ENCODE measurements at places on chromosomes 6 and 20.

DNA sequence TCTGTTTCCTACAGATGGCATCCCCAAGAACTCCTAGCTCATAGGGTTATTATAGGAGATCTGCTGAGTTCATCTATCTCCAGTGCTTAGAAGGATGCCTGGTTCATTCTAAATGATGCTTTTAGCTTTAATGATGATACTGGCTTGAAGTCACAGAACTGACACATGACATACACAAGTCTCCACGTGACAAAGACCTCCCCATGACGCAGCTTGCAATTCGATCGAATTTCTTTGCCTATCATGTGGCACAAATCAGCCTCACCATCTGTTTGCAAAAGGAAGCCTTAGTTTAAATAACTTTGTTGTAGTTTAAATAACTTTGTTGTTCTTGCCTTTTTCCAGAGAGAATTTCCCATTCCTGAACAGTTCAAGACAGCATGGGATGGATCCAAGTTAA is 44.1 kb upstream of the FAM8A1 start:
- no peak for DNase-seq

DNA sequence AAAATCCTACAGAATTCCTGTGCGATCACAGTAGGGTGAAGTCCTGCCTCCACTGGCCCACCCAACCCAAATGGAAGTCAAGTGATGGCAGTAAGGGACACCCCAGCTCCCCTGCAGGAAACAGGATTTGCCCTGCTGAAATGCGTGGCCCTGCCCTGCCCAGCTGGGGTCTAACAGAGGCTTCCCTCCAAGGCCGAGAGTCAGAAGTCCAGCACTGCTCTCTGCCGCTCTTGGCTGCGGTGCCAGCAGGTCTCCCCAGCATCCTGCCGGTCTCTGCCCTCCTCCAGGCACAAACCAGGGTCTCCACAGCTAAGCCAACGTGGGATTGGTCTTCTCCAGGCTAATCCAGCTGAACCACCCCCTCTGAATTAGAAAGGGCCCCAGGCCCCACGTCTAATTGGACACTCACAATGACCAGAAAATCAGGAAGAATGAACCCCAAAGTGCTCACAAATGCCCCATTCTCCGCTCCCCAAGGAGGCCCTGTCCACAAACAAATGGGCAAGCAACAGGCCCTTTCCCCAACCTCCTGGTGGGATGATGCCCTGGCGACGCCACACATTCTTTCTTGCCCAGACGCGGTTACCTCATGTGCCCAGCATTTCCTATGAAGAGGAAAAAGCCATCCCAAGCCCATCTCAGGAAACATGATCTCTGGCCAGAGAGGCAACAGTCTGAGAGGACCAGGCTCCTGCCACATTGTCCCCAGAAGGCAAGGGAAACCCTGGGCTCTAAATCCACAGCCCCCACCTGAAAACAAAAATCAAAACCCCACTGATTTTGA is 117.2 kb downstream of the BANF2 start:
- DNase-seq, result peak; percentile 22

GRCh38 chr6:138086573-138087196 is 20.5 kb downstream of the PERP start:
- no peak for DNase-seq

GRCh38 chr20:59086923-59087322 is 44.3 kb upstream of the PRELID3B start:
- DNase-seq, result no peak

DNA sequence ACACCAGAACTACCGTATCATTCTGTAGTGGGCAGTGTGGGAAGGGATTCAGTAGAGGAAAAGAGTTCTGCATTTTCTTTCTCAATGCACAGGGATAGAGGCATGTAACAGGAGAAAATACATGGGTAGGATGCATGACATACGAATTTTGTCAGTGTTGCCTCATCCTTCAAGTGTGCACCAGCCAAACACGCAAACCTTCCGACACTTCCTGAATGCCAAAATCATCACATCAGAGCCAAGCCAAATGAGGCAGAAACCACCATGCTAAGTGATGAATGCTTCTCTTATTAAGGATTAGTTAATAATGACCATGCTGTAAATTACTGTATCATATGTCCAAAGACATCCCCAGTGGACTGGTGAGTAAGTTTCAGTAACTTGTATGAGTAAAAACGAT is 27.3 kb downstream of the RAMACL start:
- DNase-seq, result no peak

DNA sequence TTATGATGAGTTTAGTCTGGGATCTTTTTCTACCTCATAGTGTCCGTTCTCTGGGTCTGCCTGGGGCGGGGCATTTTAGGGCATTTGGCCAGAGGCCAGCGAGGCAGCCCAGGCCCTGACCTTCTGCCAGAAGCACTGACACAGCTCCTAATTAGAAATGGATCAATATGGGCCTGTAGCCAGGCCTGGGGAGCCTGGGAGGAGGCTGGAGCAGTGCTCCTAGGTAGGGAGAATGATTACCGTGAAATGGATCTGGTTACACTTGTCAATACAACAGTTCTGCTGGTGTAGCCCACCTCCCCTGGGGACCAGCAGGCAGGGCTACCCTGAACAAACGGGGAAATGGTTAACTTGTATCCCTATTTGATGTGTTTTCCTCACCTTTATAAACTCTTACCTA is 23.0 kb downstream of the RALY start:
- no peak for DNase-seq

GRCh38 chr6:116465246-116465645 is 4.1 kb downstream of the CALHM6 start:
- DNase-seq, result no peak

GRCh38 chr20:38250609-38251008 is 9.9 kb downstream of the KIAA1755 start:
- no peak for DNase-seq

- no peak for DNase-seq
These were observed 122.8 kb upstream of the CDH4 start for GRCh38 chr20:61129311-61129710.

DNA sequence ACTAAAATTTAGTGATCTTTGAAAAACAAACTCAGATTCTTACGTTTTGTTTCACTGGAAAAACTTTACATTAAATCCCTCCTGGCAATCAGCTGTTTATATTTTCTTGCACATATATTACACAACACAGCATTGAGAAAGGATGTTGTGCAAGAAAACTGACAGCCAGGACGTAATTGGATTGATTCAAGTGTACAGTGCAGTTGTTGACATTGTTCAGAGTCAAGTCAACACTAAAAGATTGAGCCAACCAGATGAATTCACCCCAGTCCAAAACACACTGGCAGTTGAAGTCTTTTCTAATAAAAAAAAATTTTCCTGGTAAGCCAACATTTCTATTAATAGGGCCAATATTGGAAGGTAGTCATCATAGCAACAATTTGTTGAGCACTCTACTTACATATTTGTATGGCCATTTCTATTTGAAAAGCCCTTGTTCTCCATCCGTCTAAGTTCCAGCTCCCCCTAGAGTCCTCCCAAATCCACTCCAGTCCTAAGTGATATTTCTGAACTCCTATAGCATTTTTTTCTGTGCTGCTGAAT is 20.9 kb upstream of the VNN1 start:
- peak; percentile 11 for DNase-seq

DNA sequence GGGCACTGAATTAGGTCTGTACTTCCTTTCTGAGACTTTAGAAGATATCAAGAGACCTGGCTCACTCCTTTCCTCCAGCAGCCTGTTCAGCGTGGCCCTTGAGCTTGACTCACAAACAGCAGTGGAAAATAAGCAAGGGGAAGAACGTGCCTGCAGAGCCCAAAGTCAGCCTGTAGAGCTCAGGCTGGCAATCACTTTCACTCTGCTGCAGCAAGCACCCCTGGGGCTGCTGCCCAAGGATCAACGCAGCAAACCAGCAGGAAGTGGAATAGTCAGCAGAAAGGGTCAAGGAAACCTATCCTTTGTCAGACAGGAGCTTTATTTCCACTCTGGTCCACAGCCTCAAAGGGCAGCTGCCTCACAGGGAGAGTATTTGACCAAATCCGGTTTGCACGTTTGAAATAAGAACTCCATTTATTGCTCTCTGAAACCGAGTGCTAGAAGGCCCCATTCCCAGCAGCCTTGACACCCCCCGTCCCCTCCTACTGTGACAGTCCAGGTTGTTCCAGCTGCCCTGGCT is 77.4 kb downstream of the PRDM1 start:
- DNase-seq, result peak; percentile 74

GRCh38 chr6:149890629-149891045 is 7.3 kb downstream of the RAET1E start:
- DNase-seq, result no peak

- DNase-seq, result peak; percentile 16
These were observed 78.7 kb downstream of the SGK1 start for GRCh38 chr6:134238960-134239795.

- no peak for DNase-seq
These were observed 87.0 kb downstream of the SERAC1 start for GRCh38 chr6:158080849-158081656.

DNA sequence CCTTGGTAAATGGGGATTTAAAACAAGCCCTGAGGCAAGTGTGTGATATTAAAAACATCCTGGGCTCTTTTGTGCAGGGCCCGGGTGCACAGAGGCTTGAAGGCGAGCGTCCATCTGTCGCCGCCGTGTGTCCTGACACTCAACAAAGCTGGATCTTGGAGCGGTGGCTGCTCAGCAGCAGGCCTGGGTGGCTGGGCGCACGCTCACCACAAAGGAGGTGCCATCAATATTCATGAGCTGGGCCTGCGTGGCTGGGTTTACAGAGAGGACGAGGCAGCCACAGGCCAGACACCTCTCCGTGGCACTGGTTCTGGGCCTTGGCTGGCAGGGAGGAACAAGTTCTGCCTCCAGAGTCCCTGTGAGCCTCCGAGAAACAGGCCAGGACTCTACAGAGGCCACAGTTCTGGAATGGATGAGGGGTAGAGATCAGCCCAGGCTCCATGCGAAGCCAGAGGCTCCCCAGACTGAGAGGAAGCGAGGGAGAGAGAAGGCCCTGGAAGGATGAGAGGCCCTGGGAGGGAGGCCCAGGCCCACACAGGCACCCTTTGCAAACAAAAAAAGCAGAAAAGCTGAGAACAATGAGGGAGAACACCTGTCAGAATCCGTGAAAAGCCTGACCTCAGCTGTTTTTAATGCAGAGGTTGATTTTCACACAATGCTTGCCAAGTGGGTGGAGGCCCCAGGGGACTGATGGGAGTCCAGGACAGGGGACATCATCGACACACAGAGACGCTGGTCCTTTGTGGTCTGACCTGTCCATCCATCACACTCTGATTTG is 21.9 kb downstream of the BHLHE23 start:
- DNase-seq, result no peak

DNA sequence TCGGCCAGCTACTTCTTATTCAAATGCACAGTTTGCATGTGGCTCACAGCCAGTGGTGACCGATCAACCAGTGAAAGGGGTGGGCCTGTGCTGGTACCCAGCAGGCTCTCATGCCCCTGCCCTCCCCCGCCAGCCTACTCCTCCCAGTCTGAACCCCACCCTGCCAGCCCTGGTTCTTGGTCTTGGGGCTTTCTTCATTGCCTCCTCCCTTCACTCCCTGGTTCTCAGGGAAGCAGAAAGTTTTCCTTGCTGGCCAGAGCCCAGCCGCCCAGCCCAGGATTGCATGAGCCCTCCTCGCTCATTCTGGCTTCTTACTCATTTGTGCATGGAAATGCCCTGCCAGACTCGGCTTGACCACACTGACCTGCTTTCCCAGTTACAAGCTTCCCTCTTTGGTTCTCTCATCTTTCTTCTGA is 40.8 kb downstream of the KCNK17 start:
- no peak for DNase-seq

GRCh38 chr6:73585566-73586415 is 65.0 kb upstream of the EEF1A1 start:
- DNase-seq, result peak; percentile 74

DNA sequence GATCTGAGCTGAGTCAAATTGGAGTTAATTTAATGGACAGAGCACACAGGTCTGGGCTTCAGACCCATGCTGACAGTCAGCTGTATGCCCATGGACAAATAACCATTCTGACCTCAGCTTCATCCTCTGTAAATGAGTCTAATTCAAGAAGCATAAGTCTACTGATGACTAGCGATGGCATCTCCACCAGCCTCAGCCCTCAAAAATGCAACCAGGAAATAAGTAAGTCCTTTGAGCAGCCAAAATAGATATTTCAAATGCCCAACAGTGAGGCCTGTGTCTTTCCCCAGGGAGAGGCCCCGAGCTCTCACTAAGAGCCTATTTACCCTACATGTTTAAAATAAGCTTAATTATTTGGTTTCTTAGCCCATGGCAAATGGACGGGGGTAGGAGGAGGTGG is 114.2 kb upstream of the MTHFD1L start:
- DNase-seq, result peak; percentile 70

- no peak for DNase-seq
These were observed 101.2 kb downstream of the EPHA7 start for GRCh38 chr6:93318121-93318520.

DNA sequence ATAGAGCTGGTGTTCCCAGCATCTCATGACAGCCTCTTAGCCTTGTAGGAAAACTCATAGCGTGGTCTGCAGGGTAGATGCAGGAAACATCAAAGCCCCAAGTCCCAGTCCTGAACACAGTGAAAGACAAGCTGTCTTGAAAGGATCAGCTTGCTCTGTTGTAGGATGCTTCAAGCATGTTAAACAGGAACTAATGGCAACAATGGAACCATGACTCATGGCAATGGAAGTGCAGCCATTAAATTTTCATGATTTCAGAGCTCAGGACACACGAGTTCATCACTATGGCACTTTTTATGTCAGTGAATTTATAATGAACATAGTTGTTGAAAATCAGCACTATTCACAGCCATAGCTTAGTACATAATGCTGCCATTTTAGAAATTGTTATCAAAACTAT is 367.7 kb downstream of the KIF16B start:
- no peak for DNase-seq

DNA sequence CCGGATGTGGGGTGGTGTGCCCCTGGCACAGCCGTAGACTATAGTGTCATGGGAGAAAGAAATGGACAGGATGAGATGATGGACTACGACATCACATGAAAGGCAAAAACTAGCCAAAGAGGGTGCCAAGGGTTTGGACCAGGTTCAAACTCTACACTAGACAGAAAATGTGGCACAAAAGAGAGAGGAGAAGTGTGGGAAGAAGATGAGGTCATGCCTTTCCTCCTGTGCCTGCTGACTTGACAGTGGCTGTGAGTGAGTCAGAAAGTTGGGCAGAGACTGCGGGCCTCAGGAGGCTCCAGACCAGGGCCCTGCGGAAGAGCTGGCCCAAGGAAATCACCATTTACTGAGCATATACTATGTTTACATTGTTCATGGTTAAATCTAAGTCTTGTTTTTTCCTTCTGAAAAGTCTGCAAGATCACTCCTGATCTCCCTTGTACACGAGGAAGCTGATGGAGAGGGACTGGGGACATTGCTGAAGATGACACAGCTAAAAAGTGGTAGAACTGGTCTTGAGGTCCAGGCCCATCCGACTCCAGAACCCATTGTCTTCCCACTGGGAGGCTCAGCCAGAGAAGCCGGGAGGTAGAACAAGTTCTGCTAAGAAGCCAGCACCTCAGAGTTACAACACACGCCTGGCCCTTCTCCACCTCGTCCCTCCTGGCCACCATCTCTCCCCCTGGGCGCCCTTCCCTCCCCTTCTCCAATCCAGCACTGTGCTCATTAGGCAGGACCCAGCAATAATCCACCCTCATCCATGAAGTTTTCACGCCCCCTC is 35.6 kb downstream of the CNKSR3 start:
- DNase-seq, result peak; percentile 81
